ENCODE measurements at places on chromosomes 2 and 18.

DNA sequence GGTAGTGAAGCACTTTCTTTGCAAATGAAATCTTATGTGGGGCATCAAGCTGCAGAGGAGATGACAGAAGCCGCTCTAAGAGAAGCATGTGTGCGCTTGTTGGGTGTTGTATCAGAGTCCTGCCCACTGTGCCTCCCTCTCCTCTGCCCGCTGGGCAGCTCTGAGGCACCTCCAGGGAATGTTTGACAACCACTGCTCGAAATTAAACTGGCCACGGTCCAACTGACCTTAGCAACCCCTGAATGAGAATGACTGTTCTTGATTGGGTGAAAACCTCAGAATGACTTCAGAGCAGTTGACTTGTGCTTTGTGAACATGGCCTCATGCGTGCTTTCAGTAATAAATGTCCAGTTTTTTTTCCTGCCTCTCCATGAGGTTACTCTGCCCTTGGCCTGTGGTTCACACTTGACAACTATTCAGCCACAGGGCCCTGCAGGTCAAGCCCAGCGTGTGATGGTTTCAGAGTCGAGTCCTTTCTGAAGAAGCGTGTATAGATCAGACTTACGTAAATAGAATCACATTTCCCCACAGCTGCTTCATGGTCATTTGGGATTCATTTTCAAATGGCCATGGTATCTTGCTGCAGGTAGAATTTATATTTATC, 94.9 kb downstream of the SLC4A3 start:
- DNase-seq: no peak

DNA sequence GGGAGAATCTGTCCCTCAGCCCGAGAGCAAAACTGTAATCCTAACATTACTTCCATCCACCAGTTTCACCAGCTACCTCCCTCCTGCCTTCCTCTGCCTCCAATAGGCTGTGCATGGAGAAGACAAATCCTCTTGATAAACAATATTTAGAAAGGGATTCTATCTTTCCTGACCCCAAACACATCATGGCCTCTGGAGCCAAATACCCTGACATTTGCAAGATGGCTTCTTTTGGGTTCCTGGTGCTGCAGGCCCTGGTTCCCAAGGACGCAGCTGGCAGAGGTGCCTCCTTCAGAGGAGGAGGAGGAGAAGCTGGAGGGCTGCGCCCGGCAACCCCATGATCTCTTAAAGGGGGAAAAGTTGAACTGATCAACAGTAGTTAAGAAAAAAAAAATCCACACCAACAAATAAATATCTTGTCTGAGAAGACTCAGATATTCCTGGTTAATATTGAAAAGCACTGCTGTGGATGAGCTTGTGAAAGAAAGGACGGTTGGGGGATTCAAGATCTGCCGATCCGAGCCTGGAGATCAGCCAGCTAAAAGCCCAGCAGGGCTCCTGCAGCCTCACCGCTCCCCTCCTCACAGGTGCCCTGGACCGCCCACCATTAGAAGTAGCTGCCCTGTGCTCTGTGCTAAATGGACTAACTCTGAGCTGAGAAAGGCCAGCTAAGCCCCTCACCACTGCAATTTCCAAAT, 116.8 kb downstream of the MSH2 start:
- no peak for DNase-seq

- no peak for DNase-seq
Observed at GRCh38 chr2:60446413-60447267, 106.8 kb downstream of the BCL11A start.

DNA sequence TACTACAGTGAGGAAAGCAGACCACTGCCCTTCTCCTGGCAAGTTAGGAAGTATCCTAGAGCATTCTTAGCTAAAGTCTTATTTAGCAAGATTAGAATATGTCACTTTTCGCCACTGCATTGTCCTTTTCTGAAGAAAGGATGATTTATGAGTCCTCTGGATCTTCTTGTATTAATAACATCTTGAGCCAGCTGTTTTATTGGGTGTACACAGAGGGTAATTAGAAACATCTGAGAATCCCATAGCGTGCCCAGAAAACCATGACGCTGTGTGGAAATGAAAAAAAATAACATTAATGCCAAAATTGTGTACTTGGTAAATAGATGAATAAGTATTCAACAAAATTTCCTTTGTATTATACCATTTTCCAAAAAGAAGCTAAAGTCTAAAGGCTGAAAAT, 198.7 kb downstream of the LTBP1 start:
- no peak for DNase-seq

- DNase-seq: no peak
Observed at GRCh38 chr2:88097192-88097591, 29.6 kb downstream of the SMYD1 start.

DNA sequence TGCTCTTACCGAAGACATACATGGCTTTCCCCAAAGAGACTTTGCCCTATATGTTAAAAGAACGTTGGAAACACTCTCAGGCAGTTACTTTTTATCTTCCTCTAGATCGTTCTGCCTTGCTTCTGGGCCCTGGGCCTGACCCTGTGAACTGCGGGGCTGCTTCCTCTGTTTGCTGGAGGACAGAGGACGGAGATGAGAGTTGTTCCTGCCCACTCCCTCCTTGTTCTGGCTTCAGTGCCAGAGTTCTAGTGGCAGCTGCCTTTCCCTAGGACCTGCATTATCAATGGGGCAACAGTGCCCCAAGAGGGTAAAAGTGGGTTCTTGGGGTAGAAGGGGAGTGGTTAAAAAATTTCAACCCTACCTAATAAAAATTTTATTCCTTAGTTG, 6.5 kb upstream of the FN1 start:
- no peak for DNase-seq

DNA sequence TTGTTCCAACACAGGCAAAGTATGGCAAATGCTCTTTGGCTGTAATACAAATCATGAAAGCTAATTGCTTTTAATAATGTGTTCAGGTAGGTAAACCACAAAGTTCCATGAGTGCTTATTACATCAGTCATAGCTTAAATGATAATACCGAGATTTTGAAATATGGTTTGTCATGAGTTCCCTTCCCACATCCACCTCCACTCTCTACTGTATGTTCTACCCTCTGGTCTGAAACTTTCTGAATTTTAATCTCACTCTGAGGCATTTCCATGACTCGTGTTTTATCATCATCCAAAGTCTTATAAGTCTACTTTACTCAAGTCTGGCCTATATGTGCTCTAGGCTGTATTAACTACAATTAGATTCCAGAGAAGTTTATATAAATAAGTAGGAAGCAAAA, 354.8 kb downstream of the AKAIN1 start:
- DNase-seq: no peak

GRCh38 chr2:32715391-32715841, 87.6 kb downstream of the TTC27 start:
- no peak for DNase-seq

DNA sequence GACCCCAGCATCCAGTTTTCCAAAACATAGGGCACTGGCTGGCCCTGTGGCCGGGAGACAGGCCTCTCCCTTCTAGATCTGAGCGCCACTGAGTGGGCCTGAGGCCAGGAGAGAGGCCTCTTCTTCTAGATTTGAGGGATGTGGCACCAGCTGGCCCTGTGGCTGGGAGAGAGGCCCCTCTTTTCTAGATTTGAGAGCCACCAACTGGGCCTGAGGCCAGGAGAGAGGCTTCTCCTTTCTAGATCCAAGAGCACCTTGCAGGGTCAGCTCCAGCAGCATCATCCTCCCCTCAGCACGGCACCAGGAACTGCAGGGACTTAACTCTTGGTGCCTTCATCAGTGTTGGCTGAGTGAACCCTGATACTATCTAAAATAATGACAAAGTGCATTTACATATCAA, 114.3 kb upstream of the ALKAL2 start:
- DNase-seq: no peak

GRCh38 chr2:102239344-102239743, 52.5 kb downstream of the IL1RL2 start:
- DNase-seq: no peak

- no peak for DNase-seq
Observed at GRCh38 chr2:197136452-197136851, 174.1 kb downstream of the ANKRD44 start.

GRCh38 chr2:71631411-71631931, 178.1 kb downstream of the DYSF start:
- DNase-seq: no peak

DNA sequence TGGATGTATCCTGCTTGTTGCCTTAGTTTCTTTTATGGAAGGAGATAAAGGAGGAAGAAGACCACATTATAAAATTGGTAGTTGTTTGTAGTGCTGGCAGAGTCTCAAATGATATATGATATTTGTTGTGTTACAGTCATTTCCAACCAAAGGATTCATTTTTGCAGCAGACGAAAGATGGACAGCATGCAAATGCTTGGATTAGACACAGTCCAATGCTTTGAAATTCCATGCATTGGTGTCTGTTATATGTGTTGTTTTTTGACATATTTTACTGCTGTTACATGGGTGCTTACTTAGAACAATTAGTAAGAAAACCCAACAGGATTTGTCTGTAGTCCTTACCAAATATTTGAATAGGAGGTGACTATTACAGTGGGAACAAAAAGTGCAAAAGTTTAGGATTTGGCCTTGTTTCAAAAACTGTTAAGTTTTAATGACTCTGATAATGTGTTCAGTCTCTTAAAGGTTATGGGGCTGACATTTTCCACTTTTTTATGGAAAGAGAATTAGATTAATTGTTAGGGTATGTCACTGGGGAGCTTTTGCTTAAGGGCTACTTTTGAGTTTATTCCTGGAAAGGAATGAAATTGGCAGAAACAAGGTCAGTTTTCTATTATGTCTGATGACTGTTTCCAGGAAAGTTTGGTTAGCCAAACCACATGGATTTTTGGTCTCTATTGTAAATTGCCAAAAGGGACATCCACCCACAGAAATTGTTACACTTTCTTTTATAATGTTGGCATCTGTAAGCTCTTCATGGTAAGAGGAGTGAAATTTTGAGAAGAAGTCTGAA, 229.4 kb upstream of the MMADHC start:
- no peak for DNase-seq

GRCh38 chr2:41949091-41949882, 98.5 kb upstream of the PKDCC start:
- DNase-seq: no peak

GRCh38 chr2:227816507-227817294, 3.1 kb downstream of the CCL20 start:
- DNase-seq: no peak

- DNase-seq: no peak
Observed at GRCh38 chr2:155080373-155080772, 381.9 kb downstream of the KCNJ3 start.

GRCh38 chr2:47724221-47724981, 58.5 kb upstream of the MSH6 start:
- DNase-seq: no peak

GRCh38 chr2:44433895-44434294, 72.1 kb downstream of the CAMKMT start:
- DNase-seq: no peak

DNA sequence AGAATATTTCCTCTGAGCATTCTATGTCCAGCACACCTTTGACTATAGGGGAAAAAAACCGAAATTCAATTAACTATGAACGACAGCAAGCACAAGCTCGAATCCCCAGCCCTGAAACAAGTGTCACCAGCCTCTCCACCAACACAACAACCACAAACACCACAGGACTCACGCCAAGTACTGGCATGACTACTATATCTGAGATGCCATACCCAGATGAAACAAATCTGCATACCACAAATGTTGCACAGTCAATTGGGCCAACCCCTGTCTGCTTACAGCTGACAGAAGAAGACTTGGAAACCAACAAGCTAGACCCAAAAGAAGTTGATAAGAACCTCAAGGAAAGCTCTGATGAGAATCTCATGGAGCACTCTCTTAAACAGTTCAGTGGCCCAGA, 79.4 kb upstream of the FAM117B start:
- no peak for DNase-seq

- no peak for DNase-seq
Observed at GRCh38 chr2:36367895-36368353, 12.3 kb downstream of the CRIM1 start.

GRCh38 chr18:43081396-43081795, 34.1 kb downstream of the RIT2 start:
- DNase-seq: no peak

DNA sequence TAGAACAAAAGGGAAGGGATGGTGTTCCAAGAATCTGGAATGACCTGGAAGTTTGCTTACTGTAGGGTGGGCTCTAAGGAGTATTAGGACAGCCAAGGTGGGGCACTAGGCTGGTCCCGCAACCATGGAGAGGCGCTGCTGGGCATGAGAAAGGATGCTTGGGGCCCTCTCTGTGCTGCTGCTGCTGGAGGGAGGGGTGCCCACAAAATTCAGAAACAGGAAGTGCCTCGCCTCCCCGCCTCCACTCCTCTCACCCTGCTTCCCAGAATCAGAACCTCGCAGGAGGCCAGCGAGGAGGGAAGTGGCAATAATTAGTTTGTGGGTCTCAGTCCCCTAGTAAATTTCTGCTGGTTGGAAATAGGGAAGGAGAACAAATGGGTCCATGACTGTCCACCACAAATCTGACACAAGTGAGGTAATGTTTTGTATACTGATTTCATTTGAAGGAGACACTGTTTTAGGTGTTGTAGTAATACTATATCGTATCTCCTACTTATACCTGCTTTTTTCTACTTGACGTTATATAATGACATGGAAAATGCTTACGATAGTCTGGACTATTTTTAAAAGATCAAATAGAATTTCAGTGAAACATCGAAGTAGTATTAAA, 7.9 kb upstream of the PDCL3 start:
- DNase-seq: no peak

- DNase-seq: no peak
Observed at GRCh38 chr2:183530333-183530901, 406.2 kb downstream of the NUP35 start.

DNA sequence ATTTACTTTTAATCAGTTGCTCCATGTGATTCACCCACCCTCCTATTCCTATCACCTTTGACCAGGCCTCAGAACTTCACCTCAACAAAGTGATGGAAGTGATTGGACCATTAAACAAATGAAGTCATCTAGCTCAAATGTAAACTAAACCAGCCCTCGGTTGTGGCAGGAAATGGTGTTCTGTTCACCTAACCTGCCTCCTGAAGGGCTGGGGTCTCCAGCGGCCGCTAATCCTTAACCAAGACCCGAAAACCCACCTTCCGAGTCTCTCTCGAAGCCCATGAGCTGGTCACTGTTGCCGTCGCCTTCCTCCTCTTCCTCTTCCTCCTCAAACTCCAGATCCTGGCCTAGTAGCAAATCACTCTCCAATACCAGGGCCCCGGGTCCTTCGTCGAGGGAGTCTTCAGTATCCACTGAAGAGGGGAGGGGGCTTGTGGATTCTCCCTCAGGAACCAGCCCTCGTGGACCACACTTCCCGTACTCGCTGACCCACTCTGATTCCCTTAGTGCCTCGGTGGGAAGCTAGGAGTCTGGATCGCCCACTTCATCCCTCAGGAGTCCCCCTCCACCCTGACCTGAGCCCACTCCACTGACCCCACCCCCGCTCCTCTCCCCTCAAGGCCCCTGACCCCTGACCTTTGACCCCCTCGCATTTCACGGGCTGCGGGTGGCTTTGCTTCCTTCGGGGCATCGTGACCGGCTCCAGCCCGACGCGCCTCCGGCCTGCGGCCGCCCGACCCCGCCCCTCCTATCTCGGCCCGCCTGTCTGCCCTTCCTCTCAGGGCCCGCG, 503 bp downstream of the ZNF513 start:
- DNase-seq: peak; percentile 29

Data from hepatic stellate cell (primary cell).